ENCODE measurements at places on chromosomes 4 and X.
A peak's percentile ranks its signal among the peaks of the same experiment; 100 is the strongest.

- DNase-seq = no peak
Observed at GRCh38 chrX:102711872-102712215, 404 bp upstream of the GPRASP2 start.

GRCh38 chr4:52840531-52841370 is 21.4 kb upstream of the RASL11B start:
- DNase-seq = peak; percentile 32

GRCh38 chr4:153081006-153081580 is 123.2 kb upstream of the TRIM2 start:
- no peak for DNase-seq

GRCh38 chr4:2417765-2418649 is at the start of gene ZFYVE28:
Gene ZFYVE28 (minus strand): TSS chr4:2418645. CDS start chr4:2418323, 322 bp downstream.
- peak; percentile 82 for DNase-seq

DNA sequence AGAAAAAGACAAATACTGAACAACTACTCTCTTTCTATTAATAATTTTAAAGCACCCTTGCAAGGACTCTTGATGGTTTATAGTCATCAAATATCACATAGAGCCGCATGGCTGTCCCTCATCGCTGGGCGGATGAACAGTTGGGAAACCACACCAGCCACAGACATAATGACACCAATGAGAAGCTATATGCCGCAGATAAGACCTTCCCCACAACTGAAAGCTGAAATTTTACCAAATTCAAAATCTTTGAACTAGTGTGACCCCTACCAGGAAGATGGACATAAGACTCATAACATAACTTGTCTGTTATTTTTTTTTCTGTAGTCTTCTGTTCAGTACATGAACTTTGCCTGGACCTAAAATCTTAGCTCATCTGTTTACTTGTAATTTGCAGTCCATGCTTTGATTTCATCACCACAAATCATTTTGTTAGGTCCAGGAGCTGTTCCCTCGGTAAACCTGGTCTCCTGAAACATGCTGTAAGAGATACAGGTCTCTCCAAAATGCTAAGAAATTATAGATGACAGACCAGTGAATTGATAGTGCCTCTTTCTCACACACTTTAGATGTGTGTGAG is 157.3 kb upstream of the RAPGEF2 start:
- no peak for DNase-seq

DNA sequence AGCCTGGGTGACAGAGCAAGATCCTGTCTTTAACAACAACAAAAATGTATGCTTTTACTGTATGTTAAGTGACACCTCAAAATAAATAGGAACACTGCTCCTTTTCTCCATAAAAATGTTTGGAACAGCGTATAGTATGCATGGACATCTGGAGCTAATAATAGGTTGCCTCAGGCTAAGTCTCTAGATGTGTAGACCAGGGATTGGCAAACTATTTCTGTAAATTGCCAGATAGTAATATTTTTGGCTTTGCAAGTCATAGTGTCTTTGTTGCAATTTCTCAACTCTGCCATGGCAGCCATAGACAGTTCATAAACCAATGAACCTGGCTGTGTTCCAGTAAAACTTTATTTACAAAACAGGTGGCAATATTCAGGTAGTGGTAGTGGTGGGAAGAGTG is 76.6 kb upstream of the CBLL2 start:
- DNase-seq = no peak

DNA sequence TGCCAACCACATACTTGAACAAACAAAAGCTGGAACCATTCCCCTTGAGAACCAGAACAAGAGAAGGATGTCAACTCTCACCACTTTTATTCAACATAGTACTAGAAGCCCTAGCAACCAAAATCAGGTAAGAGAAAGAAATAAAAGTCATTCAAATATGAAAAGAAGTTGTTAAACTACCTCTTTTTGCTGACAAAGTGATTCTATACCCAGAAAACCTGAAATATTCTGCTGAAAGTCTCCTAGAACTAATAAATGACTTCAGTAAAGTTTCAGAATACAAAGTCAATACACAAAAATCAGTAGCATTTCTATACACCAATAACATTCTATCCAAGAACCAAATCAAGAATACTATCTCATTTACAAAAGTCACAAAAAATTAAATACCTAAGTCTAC is 187.0 kb downstream of the UGT8 start:
- DNase-seq = no peak

DNA sequence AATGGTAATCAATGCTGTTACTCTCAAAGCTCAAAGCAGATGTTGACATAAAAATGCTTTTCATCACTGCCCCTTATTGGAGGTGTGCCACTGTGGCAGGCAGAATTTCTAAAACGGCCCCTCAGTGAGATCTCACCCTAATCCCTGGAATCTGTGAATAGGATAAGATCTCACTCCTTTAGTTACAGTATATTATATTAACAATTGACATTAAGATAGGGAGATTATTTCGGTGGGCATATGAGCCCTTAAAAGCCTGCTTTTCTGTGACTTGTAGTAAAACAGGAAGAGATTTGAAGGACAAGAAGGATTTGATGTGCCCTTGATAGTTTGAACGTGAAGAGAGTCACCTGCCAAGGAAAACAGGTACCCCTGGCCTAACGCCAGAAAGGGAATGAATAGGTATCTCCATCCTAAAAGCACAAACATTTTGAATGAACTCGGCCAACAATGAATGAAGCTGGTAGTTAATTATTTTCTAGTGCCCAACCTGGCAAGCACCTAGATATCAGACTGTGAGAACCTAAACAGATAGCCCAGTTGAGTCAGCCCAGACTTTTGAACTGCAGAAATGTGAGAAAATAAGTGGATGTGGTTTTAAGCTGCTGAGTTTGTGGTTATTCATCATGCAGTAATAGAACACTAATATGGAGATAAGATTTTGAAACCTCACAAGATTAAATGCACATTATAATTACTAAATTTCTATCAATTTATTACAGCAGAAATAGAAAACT is 881.6 kb downstream of the PCDH18 start:
- no peak for DNase-seq

DNA sequence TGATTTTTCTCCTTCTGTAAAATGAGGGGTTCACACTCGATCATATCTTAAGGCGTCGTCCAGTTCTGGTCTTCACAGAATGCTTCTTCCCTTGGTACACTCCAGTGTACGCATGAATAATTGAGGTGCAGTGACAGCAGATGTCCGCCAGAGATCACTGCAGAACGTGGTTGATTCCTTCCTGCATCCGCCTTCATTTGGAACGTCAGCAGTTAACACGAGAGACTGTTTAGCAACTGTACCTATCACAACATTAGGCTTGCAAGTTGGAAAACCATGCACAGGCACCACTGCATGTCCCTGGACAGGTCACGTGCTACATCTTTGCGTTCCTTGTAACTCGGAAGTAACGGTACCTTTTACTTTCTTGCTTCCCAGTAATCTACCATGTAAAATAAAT is 66.0 kb upstream of the GEMIN8 start:
- DNase-seq = peak; percentile 34

DNA sequence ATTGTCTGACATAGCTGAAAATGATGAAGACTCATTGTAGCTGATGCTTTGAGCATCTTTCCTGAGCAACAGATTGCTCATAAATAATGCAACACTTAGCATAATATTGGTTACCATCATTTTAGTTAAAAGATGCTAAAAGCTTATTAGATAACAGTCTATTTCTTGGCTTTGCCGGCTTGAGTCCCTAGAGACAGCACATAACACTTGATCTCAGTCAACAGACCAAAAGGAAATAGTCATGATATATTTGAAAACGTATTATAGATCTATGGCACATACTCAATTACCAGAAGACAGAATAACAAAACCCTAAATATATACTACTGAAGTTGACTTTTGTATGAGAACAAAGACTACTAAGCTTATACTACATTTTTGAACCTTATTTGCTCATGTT is 846.7 kb upstream of the EPHA5 start:
- DNase-seq = no peak
